Activated CD4-positive, alpha-beta T cell treated with anti-CD3 and anti-CD28 coated beads, Interleukin-2, amount 50 U/mL, for 4 hours (primary cell): ENCODE measurements at places on chromosomes 13 and 19.
A peak's percentile ranks its signal among the peaks of the same experiment; 100 is the strongest.

DNA sequence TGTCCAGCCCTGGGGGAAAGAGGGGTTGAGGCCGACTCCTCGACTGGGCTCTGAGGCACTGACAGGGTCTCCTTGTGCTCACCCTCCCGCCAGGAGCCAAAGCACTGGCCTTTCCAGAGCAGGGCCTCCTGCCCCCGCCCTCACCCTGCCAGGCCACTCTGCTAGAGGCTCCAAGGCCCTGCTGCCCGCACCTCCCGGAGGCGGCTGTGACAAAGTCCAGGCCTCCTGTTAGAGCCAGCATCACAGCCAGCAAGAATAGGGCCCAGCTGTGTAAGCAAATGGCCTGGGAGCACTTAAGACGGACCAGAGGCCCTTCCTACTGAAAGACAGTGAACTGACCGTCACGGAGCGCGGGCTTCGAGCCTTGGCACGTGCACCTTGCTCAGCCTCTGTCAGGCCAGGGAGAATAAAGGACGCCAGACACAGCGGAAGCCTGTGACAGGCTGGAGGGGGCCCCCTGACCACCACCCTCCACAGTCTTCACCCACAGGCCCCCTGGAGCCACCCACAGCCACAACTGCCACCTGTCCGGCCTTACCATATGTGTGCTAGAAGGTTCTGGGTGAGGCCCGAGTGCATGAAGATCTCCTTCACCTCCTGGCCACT lies 50.9 kb downstream of the EPS15L1 start:
- DNase-seq = no peak

DNA sequence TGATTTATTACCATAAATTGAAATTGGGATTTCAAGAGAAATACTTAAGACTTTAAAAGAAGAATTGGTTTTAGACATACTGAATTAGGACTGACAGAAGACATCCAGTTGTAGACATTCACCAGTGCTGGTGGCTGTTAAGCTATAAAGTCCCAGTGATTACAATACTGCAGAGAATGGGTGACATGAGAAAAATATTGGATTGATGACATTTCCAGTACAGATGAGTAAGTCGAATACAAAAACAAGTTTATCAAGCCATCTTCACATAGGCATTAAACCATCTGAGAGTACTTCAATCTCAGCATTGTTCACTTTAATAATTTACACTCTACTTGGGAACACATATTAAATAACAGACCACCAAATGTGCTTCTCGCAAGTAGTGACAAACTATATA lies 66.8 kb downstream of the TBC1D4 start:
- no peak for DNase-seq

- no peak for DNase-seq
Measured at GRCh38 chr13:113862191-113862930, 1.5 kb downstream of the GAS6 start.

DNA sequence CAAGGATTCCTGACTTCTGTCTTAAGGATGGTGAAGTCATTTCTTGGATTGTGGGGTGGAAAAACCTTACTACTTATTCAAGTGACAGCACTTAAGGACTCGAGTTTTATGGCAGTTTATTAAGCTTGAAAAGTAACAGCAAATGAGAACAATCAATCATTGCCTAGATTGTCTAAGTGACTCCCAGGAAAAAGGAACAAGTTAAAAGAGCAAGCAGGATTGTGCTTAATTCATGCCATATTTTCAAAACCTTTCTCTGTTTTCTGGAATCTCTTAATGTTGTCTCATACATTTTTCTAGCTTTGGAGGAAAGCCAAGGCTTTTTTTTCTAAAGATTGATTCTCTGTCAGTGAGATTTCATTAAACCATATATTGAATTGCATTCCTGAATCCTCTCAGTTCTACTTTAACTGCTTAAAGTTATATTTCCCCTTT lies 236.2 kb upstream of the HTR2A start:
- no peak for DNase-seq

DNA sequence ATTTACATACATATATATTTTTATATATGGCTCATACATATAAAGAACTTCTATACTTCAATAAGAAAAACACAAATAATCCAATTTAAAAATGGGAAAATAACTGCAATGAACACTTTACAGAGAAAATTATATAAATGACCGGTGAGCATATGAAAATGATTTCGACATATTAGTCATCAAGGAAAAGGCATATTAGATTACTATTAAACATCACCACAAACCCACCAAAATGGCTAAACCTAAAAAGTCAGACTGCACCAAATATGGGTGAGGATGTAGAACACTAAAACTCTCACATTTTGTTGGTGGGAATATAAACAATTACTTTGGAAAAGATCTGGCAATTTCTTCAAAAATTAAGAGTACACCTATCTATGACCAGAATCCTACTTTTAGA lies 316.2 kb downstream of the ENOX1 start:
- DNase-seq = no peak

DNA sequence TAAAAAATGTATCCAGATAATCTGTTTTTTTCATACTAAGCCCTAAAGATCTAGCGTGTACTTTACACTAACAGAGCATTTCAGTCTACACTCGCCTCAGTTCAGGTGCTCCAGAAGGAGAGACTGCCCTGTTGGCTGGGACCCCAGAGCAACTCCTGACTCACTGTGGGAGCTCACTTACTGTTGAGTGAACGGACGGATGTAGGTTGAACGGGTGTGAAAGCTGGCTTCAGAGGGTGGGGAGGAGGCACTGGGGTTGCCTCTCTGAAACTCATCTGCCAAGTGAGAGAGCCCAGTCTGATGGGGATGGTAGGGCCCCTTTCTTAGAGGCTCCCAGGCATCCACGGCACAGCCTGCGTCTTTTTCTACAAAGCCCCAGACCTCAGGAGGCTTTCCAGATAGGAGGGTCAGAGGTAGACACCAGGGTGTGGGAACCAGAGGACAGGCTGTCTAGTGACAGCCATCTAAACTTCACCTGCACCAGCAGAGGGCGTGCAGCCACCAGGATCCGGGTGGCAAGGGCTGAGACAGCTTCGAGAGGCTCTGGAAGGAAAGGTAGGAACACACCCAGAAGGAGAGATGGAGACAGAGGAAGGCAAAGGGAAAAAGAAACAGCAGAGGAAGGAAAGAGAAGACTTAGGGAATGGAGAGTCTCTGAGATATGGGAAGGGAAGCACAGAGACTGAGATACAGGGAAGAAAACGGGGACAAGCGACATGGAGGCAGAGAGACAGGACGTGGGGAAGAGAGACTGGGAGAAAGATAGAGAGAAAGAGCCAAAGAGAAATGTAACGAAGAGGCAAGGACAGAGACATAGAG lies 3.7 kb downstream of the KASH5 start:
- DNase-seq = peak; percentile 75

DNA sequence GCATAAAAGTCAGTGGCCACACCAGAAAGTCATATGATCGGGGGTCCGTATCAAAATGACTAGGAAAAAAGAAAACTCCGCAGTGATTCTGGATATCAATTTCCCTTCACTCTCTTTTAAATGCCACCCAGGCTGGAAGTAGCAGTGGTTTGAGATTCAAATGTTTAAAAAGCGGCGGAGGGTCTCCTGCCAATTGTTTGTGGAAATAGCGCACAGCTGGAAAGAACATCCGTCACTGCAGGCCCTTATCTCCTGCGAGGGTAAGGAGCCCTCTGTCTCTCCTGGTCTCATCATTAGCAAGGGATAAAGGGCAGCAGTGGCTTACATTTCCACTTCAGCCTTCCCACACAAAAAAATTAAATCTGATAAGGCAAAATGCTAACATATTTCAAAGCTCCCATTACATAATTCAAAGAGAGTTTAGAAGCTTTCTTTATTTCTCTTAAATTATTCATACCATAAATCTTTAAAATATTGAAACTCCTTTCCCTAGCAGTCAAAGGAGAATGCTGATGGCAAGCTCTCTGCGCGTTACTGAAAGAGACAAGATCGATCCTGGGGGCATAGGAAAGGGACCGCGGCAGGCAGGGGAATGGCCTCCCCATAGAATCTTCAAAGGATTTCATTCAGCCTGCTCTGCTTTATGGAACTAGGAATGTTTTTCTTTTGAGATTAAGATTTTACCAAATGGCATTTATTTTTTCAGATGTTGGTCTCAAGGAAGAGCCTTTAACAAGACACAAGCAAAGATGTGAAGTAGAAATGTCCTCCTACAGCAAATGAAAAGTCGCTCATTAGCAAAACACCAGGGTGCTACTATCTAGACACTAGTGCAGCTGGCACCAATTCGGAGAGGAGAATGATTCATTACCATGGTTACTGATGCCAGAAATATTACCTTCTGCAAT lies 35.0 kb downstream of the AMER2 start:
- DNase-seq = no peak

- no peak for DNase-seq
Measured at GRCh38 chr13:94947965-94948371, 235.6 kb upstream of the SOX21 start.

GRCh38 chr13:32731576-32731975 lies 145.3 kb downstream of the PDS5B start:
- peak; percentile 2 for DNase-seq

DNA sequence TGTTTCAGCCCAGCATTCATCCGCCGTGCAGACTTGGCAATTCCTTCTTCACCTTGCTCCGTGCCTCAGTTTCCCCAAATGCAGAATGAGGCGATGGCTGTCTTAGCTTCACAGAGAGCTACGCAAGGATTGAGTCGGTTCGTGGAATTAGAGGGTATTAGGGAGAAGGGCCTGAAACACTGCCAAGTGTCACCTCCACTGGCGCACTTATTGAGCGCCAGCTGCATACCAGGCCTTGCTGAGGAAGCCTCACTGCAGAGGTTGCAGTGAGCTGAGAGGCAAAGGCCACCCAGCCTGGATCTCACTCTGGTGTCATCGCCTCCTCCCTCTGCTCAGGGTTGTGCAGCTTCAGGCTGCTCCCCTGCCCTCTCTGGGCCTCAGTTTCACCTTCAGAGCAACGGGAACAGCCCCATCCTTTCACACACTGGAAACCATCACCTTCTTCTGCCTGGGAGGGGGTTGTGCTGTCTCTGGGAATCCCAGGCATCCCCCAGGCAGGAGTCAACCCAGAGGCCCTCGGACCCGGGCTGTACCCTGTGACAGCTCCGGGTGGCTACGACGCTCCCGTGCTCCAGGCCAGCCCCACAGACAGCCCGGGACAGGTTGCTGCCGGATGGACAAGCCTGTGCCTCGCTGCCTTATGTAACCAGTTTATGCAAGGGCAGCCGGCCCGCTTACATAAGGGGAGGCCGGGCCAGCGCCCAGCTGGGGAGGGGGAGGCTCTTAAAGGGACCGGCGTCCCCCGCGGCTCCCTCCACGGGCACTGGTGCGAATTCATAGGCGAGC lies 31.9 kb downstream of the NFIC start:
- no peak for DNase-seq
